ENCODE measurements at places on chromosomes 16 and 17. TPM values are rescaled to one million over a fixed set of nuclear protein-coding genes. Genes with fewer than 3 reads are reported as not detected.

The WNT9B gene
- not detected for polyA plus RNA-seq

The CDRT4 gene
- 4.6 TPM for polyA plus RNA-seq

The ADORA2B gene
- polyA plus RNA-seq, result 14.4 TPM

GRCh38 chr17:80633207-80633606, 88.6 kb downstream of the RPTOR start:
- H3K4me3 ChIP-seq, result no peak overlapping the region
- no peak overlapping the region for H3K27ac ChIP-seq
- no peaks in the 10 kb centered on the region for H3K4me1 ChIP-seq
- no peaks in the 10 kb centered on the region for H3K36me3 ChIP-seq
- H3K27me3 ChIP-seq, result no peaks in the 10 kb centered on the region

- peaks cover 64% of the 10 kb centered on the region for H3K36me3 ChIP-seq
- H3K4me1 ChIP-seq, result no peaks in the 10 kb centered on the region
- no peak overlapping the region for H3K4me3 ChIP-seq
- H3K27ac ChIP-seq, result no peak overlapping the region
These were observed 13.6 kb downstream of the UBFD1 start for GRCh38 chr16:23570992-23571632.

GRCh38 chr16:50448522-50448921, 79.7 kb upstream of the BRD7 start:
- H3K27ac ChIP-seq, result no peak overlapping the region
- peak; percentile 65 for DNase-seq
- H3K4me3 ChIP-seq, result no peak overlapping the region
- no peaks in the 10 kb centered on the region for H3K27me3 ChIP-seq
- H3K36me3 ChIP-seq, result no peaks in the 10 kb centered on the region

- no peaks in the 10 kb centered on the region for H3K4me1 ChIP-seq
- no peak for DNase-seq
- H3K27ac ChIP-seq, result no peak overlapping the region
These were observed 3.2 kb downstream of the NTN1 start for GRCh38 chr17:9024497-9024896.
